Stimulated activated CD4-positive, alpha-beta T cell treated with anti-CD3 and anti-CD28 coated beads, Interleukin-15, amount 100 ng/mL, for 1 hour (primary cell): ENCODE measurements at places on chromosomes 7 and 10.

GRCh38 chr7:27714831-27715444 lies 25.0 kb upstream of the TAX1BP1 start:
- DNase-seq = no peak

GRCh38 chr7:1140476-1141104 lies 19.4 kb downstream of the ZFAND2A start:
- DNase-seq = no peak

DNA sequence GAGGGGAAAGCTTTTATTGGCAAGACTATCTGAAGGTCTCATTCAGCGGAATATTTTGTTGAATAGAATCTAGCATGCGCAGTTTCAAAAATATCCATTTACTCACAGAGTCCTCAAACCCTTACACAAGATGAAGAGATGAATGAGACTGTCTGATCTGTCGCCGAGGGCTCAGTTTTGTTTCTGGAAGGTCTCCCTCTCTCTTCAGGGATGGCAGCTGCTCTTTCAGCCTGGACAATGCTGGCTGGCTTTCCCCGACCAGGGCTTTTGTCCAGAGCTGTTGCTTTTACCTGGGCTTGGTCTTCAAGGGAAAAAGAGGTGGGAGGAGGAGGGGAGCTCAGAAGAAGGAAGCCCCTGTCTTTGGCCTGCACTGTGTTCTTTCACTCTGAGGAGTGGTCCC lies 81.9 kb upstream of the BTBD16 start:
- DNase-seq = no peak

GRCh38 chr7:5525271-5526099 lies 101.9 kb upstream of the TNRC18 start:
- no peak for DNase-seq

DNA sequence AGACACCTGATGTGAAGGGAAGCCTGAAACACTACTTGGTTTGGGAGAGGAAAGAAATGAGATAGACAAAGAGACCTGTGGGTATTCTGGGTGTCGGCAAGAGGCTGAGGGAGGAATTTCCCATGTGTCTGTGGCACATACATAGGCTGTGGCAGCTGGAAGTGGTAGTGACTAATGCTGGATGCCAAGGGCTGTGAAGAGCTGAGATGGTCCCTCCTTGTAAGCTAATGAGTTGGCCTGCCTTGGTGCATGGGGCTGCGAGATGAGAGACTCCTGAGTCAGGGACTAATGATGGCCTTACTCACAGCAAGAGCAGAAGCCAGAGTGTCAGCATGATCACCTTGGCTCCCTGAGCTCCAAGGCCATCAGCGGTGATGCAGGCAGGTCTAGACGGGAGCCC lies 119.0 kb upstream of the EEPD1 start:
- DNase-seq = no peak
